Cardiac septum (tissue), 1 donor: ENCODE measurements at places on chromosomes 4 and X. TPM values are rescaled to one million over a fixed set of nuclear protein-coding genes. Genes with fewer than 3 reads are reported as not detected.

DNA sequence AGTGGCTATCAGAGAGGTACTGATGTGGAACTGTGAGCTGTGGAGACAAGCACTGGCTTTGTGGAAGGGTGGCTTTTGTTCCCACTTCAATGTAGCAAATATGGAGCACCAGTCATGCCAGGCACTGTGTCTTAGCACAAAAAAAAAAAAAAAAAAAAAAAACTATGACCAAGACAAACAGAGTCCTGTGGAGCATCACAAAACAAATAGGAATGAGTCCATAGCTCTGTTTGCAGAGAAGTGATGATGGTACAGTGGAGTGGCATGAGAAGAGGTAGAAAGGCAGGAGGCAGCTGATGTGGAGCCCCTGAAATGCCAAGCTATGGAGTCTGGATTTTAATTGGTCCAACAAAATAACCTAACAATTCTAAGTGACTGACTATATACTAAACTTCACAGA lies 116.9 kb downstream of the RAB28 start:
- DNase-seq: no peak

Gene CYLC1
- not detected for total RNA-seq

DNA sequence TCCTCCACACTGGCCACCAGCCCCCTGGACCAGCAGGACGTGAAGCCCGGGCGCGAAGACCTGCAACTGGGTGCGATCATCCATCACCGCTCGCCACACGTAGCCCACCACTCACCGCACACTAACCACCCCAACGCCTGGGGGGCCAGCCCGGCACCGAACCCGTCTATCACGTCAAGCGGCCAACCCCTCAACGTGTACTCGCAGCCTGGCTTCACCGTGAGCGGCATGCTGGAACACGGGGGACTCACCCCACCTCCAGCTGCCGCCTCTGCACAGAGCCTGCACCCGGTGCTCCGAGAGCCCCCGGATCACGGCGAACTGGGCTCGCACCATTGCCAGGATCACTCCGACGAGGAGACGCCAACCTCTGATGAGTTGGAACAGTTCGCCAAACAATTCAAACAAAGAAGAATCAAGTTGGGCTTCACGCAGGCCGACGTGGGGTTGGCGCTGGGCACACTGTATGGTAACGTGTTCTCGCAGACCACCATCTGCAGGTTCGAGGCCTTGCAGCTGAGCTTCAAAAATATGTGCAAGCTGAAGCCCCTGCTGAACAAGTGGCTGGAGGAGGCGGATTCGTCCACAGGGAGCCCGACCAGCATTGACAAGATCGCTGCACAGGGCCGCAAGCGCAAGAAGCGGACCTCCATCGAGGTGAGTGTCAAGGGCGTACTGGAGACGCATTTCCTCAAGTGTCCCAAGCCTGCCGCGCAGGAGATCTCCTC lies 600 bp downstream of the POU3F4 start:
- no peak for DNase-seq

DNA sequence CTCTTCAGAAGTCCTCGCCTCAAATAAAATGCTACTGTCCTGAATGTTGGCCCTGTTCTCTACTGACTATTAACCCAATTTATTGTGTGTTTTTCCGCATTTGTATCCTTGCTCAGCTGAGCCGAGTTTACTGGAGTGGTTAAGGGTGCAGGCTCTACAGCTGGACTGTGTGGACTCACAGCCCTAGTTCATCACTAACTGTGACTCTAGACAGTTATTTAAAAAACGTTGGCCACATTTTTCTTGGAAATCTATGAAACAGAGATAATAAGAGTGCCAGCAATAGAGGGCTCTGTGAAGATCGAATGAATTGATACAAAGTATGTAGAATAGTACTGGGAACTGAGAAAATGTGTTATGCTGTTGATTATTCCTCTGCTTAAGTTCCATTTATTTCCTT lies 2.9 kb upstream of the GUF1 start:
- DNase-seq: no peak

- no peak for DNase-seq
Observed at GRCh38 chr4:10959586-10959985, 275.0 kb upstream of the CLNK start.

Gene EVC
- total RNA-seq: 8.7 TPM

Gene SULT1B1
- 0.59 TPM for total RNA-seq
